ENCODE measurements at places on chromosomes 11 and 22.

GRCh38 chr22:44728761-44729324, 23.5 kb upstream of the ARHGAP8 start:
- no peak for DNase-seq

DNA sequence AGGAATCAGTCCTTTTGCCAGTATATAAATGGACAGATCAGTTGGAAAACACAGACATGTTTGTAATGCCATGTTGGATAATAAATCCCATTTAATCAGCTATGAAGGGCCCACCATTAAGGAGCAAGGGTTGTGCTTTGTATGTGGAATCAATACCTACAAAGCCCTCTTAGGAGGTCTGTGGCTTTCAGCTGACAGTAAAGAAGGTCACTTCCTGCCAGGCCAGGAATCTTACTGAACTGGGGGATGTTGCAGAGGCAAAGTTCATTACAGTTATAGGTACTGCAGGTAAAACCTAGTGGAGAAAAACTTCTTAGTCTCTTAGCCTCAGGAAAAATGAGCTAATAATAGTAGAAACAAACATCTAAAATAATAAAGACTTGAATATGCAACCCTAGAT, 129.5 kb downstream of the FAM76B start:
- no peak for DNase-seq

GRCh38 chr11:121661880-121662486, 209.2 kb upstream of the SORL1-AS1 start:
- peak; percentile 84 for DNase-seq

DNA sequence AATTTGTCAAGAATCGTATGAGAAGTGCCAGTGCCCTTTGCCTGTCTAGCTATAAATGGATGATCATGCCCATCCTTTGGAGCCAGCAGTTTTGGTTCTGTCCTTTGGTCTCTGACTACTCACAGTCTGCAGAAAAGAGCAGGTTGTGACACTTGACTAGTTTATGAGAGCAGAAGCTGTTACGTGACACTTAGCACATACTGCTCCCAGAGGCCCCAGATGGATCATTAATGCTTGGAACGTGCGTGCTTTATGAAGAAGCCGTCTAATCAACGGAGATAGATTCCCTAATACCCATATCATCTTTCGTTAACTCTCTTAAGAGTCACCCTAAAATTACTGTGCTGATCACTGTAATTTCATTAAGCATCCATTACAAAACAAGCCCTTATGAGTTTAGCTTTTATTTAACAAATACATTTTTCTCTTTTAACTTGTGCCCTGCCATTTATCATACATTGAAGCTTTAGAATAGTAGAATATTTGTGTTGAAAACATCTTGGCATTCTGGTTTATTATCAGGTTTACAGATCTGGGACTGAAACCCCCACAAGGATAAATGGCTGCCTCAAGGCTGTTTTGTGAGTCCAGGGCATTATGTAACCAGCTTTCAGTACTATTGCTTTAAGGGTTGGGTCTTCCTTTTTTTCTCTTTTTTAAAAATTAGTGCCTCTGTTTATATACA, 47.0 kb upstream of the ADORA2A start:
- no peak for DNase-seq

DNA sequence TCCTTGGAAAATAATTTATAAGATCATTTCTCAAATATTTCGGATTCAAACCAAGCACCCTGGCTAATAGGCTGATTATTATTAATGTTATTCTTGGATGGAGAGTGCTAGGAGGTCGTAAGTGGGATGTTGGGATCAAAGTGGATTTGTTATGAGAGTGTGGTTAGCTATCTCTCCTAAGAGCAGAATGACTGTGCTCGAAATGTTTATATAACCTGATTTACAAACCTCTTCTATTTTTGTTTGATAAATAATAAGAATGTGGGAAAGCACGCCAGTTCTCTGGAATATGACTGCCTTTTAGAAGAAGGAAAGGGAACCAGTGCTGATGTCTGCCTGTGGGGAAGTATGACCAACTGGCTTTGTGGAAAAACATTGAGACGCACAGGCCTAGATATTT, 527.5 kb downstream of the NTM start:
- peak; percentile 75 for DNase-seq

DNA sequence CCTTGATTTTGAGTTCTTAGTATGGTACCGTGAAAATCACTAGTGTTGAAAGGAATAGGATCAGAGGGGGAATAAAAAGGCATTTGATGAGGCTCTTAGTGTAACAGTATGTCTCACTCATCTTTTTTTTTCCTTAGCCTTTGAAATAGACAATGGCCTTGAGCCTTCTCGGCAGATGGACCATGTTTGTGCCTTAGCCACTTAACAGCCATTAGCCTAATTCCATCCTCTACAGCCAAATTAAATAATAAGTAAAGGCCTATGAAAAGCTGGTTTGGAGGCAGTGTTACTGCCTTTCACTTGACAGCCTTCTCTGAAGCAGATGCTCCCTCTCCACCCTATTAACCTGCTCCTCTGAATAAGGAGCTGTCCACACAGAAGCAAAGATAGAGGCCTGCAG, 580.7 kb downstream of the NTM start:
- DNase-seq: no peak

- no peak for DNase-seq
Observed at GRCh38 chr11:36689442-36689841, 91.4 kb upstream of the RAG2 start.

DNA sequence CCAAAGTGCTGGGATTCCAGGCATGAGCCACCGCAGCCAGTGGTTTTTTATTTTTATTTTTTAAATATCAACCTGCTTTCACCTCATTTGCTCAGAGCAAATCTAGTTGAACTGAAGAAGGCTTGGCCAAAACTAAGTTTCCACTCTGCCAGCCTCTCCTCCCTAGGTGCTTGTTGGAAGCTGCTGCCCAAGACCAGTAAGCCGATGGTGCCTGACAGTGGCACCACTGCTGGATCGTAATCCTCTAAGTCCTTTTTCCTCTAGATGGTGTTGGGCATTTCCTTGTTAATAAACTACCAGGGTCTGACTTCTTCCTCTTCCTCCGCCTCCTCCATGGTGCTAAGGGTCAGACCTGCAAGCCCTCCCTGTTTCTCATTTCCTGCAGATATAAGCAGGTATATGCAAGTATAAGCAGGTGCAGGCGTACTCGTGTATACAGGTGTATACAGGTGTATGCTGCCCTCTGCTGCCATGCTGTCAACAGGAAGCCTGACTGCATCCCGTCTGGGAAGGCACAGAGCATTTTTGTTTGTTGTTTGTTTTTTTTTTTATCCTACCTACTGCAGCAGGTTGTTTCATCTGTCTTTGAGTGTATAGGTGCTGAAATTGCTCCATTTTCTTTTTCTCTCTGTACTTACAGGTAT, 1.6 kb downstream of the NADSYN1 start:
- DNase-seq: no peak

- DNase-seq: no peak
Observed at GRCh38 chr22:49208004-49208402, 619.7 kb downstream of the BRD1 start.

DNA sequence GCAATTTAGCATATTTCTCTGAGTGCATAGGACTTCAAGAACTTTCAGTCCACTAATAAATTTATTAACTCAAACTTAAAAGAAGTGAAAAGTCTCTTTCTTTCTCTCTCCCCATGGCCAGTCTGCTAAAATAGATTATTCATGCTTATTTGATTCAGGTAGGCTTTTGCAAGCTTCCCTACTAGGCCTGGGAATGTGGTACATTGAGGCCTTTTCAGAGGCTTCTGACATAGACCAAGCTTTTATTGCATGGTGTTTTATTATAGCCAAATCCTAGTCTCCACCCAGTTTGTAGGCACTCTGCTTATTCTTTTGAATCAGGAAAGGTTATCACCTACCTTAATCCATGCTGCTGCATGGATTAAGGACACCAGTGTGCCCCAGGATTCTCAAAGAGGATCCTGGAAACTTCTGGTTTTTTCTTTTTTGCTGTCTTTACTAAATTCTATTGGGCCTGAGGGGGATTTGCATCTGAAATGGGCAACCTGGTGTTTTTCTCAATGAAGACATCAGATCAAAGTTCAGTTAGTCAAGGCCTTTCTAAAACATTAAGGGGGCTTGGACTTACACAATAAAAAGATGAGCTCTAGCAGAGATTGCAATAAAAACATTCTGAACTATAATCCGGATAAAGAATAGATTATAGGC, 92.2 kb downstream of the ELP4 start:
- DNase-seq: no peak

DNA sequence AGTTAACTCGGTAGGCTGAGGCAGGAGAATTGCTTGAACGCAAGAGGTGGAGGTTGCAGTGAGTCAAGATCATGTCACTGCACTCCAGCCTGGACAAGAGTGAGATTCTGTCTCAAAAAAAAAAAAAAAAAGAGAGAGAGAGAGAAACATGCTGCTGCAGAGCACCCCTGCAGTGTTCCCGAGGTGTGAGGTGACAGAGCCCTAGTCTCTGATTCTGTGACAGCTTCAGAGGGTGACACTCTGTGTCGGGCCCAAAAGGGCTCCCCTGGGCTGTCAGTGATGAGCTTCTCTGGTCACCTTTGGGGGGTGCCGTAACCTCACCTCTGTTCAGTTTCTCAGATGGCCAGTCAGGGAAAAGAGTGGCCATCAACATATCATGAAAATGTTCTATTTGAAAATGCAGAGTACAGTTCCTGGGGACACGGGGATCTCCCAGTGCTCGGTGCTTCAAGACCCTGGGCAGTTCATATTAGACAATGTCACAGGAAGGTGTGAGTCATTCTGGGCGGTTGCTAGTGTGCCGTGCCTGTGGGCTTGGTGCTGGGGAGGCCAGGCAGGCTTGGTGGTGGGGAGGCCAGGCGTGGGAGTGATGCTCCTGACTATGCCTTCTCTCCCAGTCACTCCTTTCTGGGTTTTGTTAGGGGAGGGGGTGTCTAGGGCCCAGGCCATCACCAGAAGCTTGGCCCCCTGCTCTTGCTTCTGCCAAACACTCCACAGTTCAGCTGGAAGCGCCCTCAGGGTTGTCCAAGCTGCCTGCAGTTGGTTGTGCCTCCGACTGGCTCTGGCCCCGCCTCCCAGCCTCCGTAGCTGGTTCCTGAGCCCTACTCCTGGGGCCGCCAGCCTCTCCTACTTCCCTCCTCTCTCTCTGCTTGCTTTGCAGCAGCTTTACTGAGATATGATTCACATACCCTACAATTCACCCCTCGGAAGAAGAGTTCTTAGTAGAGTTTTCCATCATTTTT, 52.5 kb upstream of the CLDN5 start:
- DNase-seq: peak; percentile 28

DNA sequence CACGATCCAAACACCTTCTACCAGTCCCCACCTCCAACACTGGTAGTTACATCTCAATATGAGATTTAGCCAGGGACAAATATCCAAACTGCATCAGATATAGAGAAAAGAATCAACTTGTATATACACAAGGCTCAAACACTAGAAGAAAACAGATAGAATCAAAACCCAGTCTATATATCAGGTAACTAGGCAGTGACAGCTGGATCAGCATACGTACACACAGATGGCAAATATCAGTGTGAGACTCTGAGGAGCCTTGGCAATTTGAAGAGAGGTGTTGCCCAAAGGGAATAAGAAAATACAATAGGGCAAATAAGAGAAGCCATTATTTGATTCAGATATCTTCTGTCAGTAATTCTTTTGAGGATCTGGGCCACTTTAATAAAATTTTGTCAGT, 951.3 kb upstream of the CHORDC1 start:
- no peak for DNase-seq

DNA sequence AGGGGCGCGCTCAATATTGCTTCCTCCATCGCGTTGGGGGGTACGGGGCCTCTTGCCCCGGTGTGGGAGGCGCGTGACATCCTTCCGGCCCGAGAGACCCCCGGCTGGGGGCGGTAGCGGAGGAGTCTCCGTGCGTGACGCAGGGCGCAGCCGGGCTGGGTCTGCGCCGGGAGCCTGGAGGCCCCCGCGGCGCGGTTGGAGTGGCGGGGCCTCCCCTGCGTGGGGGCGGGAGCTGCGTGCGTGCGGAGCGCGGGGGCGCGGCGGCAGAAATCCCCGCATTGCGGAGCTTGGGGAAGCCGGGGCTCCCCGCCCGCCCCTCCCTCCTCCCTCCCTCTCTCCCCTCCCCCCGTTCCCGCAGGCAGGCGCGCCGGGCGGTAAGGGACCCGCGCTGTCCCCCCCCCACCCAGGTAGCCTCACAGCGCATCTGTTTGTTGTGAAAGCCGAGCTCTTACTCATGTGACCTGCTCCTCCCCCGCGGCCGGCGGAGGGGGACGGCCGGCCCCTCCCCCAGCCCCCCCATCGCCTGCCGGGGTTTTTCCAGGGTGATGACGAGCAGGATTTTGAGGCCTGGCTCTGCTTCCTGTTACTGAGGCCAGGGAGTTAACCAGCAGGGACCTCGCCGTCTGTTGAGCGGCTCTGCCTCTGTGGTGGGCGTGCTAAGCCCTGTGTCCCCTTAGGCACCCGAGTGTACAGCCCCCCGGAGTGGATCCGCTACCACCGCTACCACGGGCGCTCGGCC, 1.6 kb downstream of the PIM3 start:
- peak; percentile 91 for DNase-seq

DNA sequence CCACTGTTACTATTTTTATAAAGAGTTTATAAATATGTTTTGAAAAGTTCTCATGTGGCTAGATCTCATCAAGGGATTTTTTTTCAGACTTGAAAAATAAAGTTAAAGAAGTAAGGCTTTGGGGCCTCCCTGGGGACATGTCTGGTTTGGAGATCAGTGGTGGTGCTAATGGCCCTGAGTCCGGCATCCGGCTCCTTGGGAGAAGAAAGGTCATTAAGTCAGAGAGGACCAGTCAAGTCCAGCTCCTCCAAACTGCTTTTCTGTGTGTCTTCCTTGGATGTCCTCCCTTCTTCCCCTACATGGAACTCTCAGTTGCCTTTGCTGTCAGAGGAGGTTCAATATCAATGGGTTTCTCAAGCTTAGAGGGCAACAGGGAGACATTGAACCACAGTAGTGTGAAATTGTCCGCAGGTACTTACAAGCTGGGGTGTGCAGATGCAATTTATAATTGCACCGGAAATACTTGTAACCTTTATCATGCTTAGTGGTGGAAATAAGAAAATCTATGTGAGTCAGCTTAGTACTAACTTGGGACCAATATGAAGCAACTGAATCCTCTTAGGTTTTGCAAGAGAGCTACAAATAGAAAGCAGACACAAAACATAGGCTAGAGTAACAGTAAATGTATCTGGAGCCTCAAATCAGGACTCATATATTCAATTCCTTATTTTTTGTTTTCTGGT, 144.3 kb downstream of the TEAD1 start:
- peak; percentile 82 for DNase-seq

DNA sequence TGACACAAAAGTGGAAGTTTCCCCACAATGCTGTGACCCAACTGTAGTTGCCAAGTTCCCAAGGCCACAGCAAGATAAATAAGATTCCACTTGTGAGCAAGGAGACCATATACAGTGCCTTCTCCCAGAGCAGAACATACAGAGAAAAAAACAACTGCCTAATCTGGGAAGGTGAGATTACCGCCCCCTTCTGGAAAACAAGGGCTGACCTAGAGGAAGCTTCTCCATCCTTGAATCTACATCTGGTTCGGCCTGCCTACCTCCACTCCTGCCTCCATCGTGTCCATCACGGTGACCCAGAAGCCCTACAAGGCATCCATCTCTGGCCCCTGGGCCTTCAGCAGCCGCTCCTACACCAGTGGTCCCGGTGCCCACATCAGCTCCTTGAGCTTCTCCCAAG, 6.1 kb upstream of the RNASEH2C start:
- no peak for DNase-seq
